ENCODE measurements at places on chromosomes 5 and 9.

GRCh38 chr9:2638871-2639673, 17.5 kb downstream of the VLDLR start:
- DNase-seq, result no peak

DNA sequence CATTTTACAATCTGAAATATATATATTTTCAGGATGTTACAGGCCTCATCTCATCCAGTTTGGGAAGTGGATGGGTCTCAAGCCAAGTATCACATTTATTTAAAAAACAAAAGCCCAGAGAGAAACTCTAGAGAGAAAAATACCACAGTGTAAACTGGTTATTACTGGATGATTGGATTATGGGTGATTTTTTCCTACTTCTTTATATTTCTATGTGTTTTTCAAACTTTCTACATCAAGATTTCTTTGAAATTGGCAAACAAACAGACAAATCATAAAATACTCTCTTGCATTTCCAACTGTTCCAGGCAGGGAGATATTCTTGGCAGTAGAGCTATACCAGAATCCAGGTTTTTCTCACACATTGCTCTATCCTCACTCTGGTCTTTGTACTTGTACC, 116.0 kb upstream of the SMIM23 start:
- DNase-seq, result no peak

- no peak for DNase-seq
Measured at GRCh38 chr5:62097361-62097760, 208.6 kb upstream of the KIF2A start.

DNA sequence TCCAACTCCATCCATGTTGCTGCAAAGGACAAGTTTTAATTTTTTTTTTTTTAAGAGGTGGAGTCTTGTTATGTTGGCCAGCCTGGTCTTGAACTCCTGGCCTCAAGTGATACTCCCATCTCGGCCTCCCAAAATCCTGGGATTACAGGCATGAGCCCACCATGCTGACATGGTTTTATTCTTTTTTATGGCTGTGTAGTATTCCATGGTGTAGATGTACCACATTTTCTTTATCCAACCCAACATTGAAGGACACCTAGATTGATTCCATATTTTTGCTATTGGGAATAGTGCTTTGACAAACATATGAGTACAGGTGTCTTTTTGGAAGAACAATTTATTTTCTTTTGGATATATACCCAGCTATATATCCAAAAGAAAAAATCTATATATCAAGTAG, 6.1 kb upstream of the POC5 start:
- DNase-seq, result no peak

GRCh38 chr5:90227683-90228082, 181.9 kb downstream of the CETN3 start:
- no peak for DNase-seq

DNA sequence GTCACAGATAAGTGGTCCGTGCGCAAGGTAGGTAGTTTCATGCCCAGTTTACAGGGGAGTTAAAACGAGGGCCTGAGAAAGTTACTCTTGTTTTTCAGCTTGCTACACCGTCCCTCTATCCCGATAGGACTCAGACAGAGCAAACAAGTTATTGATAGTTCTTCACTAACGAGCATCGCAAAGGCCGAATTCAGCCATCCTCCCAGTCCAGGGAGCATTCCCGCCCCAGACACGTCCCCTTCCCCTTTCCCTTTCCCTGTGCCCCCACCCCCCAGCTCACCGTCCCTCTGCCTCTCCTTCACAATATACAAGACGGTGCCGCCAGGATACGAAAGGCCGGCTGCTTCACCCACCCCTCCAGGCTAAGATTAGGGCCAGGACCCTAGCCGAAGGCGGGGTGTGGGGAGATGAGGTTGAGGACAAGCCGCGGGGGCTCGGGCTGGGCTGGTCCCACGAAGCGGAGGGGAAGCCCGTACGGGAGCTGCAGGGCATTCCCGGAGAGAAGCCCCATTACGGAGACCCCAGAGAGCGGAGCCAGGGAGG, 599 bp downstream of the KIAA1191 start:
- no peak for DNase-seq

GRCh38 chr9:16003785-16004184, 450.9 kb downstream of the CCDC171 start:
- no peak for DNase-seq

All from esophagus squamous epithelium (tissue), 5 donors.